Body of pancreas (tissue), 4 donors: ENCODE measurements at places on chromosomes 6 and 20.
A peak's percentile ranks its signal among the peaks of the same experiment; 100 is the strongest.

- H3K4me3 ChIP-seq, result no peak overlapping the region
- no peaks in the 10 kb centered on the region for H3K27me3 ChIP-seq
- DNase-seq, result no peak
- H3K27ac ChIP-seq, result no peak overlapping the region
Measured at GRCh38 chr6:1786455-1787453, 177.0 kb downstream of the FOXC1 start.

GRCh38 chr6:157060440-157060952 lies 262.8 kb downstream of the TMEM242 start:
- no peak overlapping the region for H3K27ac ChIP-seq
- no peak for DNase-seq
- no peaks in the 10 kb centered on the region for H3K36me3 ChIP-seq

- H3K27me3 ChIP-seq, result no peaks in the 10 kb centered on the region
- DNase-seq, result no peak
- H3K27ac ChIP-seq, result no peak overlapping the region
- H3K36me3 ChIP-seq, result peaks cover 16% of the 10 kb centered on the region
- H3K4me3 ChIP-seq, result no peak overlapping the region
Measured at GRCh38 chr6:13638626-13639025, 23.5 kb downstream of the NOL7 start.

DNA sequence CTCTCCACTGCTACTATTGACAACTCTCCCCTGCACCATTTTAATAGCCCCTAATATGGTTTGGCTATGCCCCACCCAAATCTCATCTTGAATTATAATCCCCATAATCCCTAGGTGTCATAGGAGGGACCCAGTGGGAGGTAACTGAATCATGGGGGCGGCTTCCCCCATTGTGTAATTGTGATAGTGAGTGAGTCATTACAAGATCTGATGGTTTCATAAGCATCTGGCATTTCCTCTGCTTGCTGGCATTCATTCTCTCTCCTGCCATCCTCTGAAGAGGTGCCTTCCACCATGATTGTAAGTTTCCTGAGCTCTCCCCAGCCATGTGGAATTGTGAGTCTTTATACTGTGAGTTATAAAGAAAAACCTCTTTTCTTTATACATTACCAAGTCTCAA lies 74.1 kb upstream of the TCF21 start:
- no peaks in the 10 kb centered on the region for H3K36me3 ChIP-seq
- no peaks in the 10 kb centered on the region for H3K27me3 ChIP-seq
- no peak overlapping the region for H3K4me3 ChIP-seq
- no peak for DNase-seq

DNA sequence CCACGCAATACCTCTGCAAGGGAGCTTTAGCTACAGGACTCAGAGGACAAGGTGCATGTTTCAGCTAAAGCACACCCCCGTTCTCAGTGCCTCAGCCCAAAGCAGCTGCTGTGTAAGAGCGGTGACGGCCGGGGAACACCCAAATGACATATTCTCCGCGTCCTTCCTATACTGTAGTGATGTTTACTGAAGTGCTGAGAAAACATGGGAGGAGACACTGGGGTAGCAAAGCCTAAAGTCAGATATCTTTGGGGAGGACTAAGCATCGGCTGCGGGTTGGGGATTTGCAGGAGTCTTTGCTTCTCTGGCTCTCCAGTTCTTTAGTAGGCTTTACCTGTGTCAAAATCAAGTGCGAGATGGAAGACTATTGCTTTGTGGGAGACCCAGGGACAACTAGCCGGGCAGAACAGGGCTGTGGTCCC lies 1.7 kb downstream of the SLC22A23 start:
- H3K4me1 ChIP-seq, result peaks cover 29% of the 10 kb centered on the region
- peak overlapping the region; percentile 37 for H3K4me3 ChIP-seq
- peak; percentile 47 for DNase-seq
